WTC11 (cell line): ENCODE measurements at places on chromosomes 4 and X. TPM values are rescaled to one million over a fixed set of nuclear protein-coding genes. Genes with fewer than 3 reads are reported as not detected.

Gene SPP1
- total RNA-seq = 24.5 to 56.6 TPM (median 31.8 TPM) in 3 replicates

Gene GUCY1A1
- 0.11 to 0.20 TPM in 2 of 3 replicates, not detected in the other for total RNA-seq

Gene SHOX
- total RNA-seq = 0.09 to 0.14 TPM in 2 of 3 replicates, not detected in the other

Gene PWWP3B
- 0.52 to 1.5 TPM (median 1.4 TPM) in 3 replicates for total RNA-seq

Gene G6PD
- 64.7 to 72.8 TPM (median 66.0 TPM) in 3 replicates for total RNA-seq

Gene TMEM154
- total RNA-seq = 1.7 to 2.1 TPM (median 1.9 TPM) in 3 replicates

Gene MTTP
- 0.16 to 0.34 TPM (median 0.26 TPM) in 3 replicates for total RNA-seq

Gene NAP1L3
- total RNA-seq = 29.2 to 33.4 TPM (median 30.3 TPM) in 3 replicates

Gene ABCE1
- total RNA-seq = 91.8 to 114 TPM (median 97.9 TPM) in 3 replicates

Gene SFRP2
- total RNA-seq = 417 to 505 TPM (median 497 TPM) in 3 replicates

Gene SPOCK3
- total RNA-seq = 0.24 to 0.27 TPM (median 0.27 TPM) in 3 replicates
